ENCODE measurements at places on chromosomes 5 and 9.

GRCh38 chr5:42570966-42571960 is 148.0 kb downstream of the GHR start:
- DNase-seq: no peak

DNA sequence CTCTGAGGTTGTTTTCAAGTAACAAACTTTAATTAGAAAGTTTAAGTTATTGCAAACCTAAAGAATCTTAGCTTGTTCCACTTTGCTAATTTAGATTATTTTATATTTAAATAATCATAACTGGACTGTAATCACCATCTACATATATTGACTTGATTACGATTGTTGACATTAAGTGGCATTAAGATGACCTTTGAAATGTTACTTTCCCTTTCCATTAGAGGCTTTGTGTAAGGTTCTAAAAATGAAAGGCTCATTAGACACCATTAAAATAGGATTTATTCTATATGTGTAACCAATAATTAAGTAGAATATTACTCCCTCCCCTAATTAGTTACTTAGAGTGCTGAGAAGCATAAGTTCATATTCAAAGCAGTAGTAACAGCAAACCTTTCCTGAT is 358.1 kb downstream of the GLIS3 start:
- DNase-seq: no peak

DNA sequence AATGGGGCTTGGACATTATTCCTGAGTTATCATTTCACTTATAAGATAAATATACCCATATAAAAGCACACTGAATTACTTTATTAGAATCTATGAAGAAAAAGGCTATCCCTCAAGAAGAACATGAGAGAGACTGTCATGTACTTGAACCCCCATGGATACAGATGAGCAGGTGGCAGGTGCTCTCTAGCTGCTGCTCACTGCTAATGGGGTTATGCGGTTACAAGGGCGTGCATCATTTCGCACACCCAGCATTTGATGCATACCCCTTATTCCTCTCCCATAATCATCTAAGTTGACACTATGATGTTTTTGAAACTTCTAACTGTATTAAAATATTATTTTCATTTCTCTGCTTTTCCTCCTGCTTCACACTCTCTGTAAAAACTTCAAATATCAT is 16.4 kb downstream of the ITK start:
- no peak for DNase-seq

- DNase-seq: peak; percentile 87
These were observed 1.4 kb downstream of the ATOSB start for GRCh38 chr9:35114113-35114839.

- peak; percentile 47 for DNase-seq
These were observed 21.3 kb downstream of the CCDC69 start for GRCh38 chr5:151202381-151203139.

DNA sequence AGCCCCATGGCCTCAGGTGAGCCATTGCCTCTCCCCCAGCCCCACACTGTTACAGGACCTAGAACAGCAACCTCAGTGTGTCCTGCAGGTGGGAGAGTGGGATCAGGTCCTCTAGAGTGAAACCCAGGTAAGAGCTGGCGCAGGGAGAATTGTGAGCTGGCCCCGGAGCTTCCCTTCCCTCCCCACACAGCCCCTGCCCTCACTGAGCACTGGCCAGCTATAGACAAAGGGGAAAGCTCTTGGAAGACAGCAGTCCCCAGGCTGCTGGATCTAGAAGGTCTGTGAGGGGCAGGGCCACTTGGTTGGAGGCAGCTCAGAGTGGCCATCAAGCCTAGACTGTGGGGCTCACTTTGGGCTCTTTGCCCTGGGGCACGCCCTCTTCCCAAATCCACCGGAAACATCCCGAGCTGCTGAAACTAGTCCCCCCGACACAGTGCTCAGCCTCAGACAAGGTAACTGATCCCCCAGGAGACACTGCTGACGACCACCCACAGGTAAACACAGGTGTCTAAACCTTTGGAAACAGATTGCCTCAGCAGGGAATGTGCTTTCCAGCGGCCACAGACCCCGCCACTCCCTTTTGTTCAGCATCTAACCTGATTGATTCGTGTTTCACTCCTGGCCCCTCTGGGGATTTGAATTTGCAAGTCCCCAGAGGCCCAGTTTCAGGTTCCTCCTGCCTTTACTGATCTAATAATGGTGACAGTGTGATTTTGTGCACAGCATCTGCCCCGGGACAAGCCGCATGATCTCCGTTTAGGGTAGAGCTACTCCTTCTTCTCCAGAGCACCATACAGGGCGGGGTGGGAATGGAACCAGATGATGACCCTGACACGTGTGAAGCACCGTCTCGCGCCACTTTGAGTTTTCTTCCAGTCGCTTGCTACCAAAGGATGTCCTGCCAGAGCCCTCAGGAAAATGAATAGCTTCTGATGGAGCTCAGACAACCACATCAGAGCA is 42.2 kb upstream of the ADAMTS2 start:
- peak; percentile 41 for DNase-seq

- DNase-seq: no peak
These were observed 447.5 kb downstream of the IRX1 start for GRCh38 chr5:4043135-4043534.

DNA sequence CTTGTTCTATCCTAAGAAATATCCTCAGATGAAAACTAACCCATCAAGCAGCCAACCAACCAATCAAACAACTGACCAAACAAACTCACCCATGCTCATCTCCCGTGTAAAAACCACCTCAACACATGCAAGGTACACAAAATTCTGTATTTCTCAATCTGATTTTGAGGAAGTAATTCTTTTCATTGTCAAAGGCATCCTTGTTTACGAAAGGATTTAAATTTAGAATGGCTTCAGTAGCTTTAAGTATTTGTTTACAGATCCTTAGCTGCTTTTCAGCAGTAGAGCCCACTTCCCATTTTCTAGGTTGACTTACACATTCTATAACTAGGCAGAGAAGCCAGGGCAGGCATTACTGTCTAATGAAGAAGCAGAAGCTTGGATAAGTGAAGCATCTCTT is 78.6 kb downstream of the NTRK2 start:
- no peak for DNase-seq

DNA sequence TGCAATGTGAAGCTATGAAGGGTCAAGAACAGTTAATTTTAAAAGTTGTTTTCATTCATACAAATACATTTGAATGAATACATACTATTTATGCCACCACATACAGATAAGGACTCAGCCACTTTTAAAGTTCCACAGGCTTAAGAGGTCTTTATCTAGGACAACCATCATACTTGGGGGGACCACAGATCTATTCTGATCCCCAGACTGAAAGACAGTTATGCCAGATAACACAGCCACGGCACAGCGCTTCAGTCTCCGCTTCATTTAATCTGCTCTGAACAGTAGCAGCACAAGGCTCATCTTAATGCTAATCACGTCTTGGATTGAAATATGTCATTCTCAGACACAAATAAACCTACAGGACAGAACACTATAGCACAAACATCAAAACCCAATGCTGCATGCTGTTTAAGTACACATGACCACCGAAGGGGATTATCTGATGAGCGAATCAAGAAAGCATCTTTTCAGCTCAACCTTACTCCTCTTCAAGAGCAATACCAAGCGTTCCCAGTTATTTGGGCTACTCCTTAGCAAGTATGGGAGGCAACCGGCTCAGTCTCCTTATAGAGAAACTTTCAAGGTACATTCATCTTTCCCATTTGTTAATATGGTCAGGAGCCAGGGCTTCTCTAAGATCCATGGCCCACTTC is 33.3 kb downstream of the PUM3 start:
- no peak for DNase-seq

GRCh38 chr5:119357270-119357669 is 1.5 kb downstream of the TNFAIP8 start:
- DNase-seq: no peak

DNA sequence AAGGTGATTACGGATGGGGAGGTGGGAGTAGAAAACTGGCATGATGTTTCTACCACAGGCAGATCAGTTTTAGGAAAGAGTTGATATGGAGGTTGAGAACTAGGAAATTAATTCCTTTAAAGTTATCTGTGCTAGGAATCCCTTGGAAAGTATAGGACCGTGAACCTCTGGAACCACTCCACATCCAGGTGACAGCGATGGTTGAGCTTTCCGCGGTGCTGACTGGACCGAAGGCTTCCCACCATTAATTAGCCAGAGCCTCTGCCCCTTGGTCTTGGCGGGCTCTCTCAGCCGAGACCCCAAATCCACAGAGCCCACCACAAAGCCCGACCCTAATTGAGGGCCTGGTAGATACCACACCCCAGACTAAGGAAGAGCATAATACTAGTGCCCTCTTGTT is 147.3 kb downstream of the MELK start:
- no peak for DNase-seq

- no peak for DNase-seq
These were observed 104.8 kb downstream of the LPAR1 start for GRCh38 chr9:110933350-110934001.

- no peak for DNase-seq
These were observed 77.7 kb upstream of the FAM169A start for GRCh38 chr5:74943905-74944304.

GRCh38 chr9:110916403-110916802 is 121.9 kb downstream of the LPAR1 start:
- no peak for DNase-seq

DNA sequence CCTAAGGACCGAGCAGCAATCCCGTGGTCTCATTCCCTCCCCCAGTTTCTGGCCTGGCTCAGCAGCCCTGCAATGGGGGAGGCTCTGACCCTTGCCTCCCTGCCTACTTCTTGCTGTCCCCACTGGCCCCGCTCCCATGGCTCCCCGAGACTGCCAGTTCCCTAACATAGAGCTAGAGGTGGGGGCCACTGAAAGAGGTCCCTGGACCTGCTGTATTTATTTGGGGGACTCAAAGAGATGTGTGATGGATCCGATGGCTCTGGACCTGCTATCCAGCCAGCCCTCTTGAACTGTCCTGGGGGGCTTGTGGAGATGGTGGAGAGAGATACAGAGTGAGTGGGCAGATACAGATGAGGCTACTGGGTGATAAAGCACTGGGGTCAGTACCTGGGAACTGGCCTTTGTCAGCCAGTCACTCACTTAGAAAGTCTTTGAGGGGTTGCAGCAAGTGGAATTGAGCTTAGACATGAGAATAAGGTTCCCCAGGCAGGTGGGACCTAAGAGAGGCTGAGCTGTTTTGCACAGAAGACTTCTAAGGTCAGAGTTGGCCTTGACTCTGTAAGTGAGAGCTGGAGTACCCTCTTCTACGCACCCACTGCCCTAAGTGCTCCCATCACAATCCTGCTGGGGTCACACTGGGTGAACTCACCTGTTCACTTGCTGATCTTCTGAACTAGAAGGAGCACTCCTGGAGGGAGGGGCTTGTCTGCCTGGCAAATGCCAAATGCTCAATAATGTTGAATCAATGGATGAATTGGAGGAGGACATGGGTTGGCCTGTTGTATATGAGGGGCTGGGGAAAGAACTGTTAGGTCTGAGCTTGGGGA is 42.9 kb downstream of the CXXC5 start:
- no peak for DNase-seq

DNA sequence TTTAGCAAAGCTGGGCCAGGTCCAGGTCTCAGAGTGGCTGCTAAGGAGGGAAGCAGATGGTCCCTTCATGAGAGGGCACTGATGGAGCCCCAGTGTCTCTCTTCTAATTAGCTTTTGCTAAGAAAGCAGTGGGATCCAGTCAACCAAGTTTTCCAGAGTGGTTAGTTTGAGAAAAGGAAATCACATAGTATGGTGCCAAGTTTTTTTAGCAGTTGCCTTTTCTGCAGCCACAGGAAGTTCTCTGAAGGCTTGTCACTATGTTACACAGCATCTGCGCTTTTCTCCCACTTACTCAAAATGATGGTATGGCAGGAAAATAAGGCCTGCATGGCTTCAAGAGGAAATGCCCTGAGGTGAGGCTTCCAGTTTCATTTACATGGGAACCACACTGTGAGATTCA is 331.5 kb upstream of the ZNF462 start:
- DNase-seq: no peak

DNA sequence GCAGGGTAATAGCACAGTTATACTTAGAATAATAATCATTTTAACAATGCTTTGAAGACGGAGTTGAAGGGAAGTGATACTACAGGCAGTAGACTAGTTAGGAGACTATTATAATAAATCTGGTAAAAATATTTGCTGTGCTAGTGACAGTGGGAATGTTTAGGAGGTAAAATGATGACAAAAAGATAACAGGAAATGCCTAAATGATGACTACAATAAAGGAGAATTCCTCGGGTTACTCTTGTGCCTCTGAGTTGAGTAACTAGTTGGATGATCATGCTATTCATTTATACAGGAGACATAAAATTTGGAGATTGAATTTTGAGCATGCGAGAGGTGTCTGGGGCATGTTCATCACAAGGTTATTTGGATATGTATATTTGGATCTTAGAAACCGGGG is 32.2 kb upstream of the PAM start:
- no peak for DNase-seq

GRCh38 chr9:129640871-129641749 is 841 bp downstream of the ASB6 start:
- no peak for DNase-seq

DNA sequence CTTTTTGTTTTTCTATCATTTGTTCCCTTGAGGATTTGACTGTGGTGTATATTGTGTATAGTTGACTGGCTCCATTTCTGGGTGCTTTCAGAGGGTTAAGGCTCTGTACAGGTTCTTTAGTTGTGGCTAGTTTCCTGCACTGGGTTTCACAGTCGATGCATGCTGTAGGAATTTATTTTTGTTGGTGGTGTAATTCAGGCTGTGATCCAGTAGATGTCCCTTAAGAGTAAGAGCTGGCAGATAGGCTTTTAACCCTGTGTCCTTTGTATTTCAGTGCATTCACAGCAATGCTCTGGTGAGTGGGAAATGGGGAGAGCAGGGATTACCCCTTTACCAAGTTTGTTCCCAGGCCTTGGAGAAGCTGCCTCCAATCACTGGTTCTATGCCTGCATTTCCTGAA is 112.9 kb downstream of the SPATA31D1 start:
- no peak for DNase-seq

- no peak for DNase-seq
These were observed 48.2 kb upstream of the ZNF169 start for GRCh38 chr9:94210616-94211603.

DNA sequence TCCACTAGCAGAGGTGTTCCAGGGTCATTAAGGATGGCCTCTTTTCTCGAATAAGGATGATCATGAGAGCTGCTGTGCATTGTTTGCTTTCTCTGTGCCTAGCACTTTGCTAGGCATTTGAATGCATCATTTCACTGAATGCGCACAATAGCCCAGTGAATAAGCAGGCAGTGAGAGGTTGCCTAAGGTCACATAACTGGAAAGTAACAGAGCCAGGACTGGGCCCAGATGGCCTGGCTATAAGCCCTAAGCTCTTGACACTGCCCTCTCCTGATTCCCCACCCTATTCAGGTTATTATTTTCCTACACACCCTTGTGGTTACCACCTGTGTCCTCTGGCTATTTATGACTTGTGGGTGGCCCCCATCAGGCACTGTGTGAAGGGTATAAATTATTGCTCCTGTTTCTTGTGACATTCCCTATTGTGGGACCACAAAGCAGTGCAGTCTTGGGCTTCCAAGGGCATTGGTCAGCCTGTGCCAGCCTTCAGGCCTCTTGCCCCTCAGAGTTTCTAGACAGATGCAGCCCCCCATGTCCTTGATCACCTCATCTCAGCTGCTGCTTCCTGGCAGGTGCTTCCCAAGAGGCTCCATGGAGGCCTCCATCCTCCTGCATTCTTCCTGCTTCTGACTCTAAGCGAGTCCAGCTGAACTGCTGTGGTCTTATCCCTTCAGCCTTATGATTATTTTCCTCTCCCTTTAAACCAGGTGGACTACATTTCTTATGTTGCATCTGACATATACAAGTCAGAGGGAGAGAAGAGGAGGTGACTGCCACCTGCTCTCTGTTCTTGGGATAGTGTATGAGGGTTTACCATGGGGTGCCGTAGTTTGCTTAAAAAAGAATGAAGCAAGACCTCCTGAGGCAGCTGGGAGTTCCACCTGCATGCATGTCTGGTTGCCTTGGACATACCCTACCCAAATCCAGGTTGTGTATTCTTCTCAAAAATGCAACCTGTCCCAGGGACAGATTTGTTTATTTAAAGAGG is 47.6 kb downstream of the ANGPTL2 start:
- DNase-seq: no peak

Data from SJSA1 (cell line).